Non-pigmented ciliary epithelial cell (primary cell): ENCODE measurements at places on chromosomes 3 and 15.
A peak's percentile ranks its signal among the peaks of the same experiment; 100 is the strongest.

DNA sequence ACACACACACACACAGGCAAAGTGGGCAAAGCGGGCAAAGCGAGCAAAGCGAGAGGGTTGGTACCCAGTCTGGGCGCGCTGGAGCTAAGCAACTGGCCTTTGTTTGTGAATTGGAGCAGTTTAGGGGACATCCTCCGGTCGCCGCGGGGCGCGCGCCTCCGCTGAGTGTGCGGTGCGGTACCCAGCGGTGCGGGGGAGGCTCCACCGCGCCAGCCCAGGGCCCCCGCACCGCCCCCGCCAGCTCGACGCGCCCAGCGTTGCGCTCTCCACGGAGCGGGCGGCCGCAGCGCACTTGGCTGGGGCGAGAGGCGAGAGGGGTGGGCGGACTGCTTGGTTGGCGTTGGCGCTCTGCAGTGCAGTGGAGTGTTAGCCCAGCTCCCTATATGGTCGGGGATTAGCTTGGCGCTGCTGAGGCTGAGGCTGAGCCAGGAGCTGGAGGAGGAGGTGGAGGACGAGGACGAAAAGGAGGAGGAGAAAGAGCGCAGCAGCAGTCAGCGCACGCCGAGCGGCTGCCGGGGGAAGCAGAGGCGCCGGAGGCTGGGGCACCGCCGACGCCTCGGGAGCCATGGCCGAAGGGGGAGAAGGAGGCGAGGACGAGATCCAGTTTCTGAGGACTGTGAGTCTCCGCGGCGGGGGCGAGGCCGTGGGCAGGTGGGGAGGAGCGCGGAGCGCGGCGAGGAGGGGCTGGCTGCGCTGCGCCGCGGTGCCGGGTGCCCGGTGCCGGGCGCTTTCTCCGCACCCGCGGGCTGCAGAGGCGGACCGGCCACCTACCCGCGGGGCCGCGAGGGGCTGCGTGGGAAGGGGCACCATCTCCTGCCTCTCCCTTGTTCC lies at the start of gene RYR3:
TSS of gene RYR3 (plus strand) at position 487 of the 831 bp plus-strand sequence. CDS start at position 566, 79 bp downstream.
- peak; percentile 9 for DNase-seq

DNA sequence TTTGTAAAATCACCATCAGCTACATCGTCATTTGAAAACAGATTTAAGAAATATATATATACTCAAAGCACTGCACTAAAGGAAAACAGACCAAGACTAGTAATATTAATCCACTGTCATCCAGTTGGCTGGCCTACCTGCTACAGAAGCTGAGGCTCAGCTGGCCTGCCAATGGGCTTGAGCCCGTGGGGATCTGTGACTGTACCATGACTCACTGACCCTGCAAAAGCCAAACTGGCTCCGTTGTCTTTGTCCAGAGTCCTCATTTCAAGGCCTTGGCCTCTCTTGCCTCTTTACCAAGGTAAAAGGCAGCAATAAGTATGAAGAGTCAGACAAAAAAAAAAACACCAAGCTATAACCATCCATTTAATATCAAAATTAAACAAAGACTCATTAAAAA lies 463.5 kb upstream of the RASGRP1 start:
- no peak for DNase-seq

- no peak for DNase-seq
These were observed 290.8 kb downstream of the NEK10 start for GRCh38 chr3:27078246-27078913.

DNA sequence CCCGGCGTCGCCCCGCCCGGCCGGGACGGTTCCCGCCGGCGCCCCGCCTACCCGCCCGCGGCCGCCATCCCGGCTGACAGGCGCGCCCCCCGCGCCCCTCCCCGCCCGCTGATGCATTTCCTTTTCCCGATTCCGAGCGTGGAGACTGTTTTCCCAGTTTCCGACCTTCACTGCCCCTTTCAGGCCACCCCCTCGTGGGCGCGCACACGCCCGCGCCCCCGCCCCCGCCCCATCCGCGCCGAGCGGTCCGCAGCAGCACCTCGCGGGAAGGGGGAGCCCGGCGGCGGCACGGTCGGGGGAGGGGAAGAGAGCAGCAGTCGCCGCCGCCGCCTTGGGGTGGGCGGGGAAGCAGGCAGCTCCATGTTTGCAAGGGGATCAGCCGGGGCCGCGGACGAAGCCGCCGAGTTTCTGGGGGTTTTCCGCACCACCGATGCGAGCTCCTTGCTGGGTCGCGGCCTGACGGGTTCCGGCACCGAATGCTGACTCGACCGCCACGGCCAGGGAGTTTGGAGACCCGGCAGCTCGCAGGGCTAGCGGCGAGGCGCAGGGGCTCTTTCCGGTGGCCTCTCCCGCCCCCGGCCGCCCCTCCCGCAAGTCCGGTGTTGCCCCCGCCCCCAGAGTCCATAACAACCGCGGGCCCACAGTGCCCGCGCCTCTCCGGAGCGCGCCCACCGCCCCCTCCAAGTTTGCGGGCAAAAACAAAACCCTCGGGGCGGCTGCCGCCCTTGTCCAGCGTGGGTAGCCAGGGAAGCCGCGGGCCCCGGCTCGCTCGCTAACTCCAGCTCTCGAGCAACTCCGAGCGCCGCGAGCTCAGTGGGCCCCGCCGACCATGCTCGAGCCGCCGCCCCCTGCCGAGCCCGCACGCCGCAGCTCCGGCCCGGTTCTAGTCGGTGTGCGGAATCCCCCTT lies 3.2 kb upstream of the SIN3A start:
- no peak for DNase-seq

DNA sequence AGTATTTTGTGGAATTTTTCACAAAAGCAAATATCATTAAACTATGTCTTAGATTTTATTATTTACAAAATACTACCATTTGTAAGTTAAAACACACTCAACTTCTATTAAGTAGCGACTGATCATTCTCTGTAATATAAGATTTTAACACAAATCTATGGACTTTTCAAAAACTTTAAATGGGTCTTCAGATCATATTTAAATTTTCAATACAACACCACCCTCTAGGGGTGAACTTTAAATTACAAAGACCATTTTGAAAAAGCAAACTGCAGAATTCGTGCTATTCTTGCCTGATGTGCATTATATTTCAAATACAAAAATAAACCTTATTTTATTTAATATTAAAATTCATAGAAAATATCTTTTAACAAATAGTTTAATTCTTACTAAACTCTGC lies 8.2 kb upstream of the VGLL4 start:
- DNase-seq = no peak

GRCh38 chr15:22839046-22839695 lies 705 bp downstream of the NIPA2 start:
- no peak for DNase-seq
